HepG2 (cell line): ENCODE measurements at places on chromosomes 6 and 20. TPM values are rescaled to one million over a fixed set of nuclear protein-coding genes. Genes with fewer than 3 reads are reported as not detected.

The GNMT gene
- 7.0 and 7.3 TPM in 2 replicates for total RNA-seq

The MUC22 gene
- not detected in 2 replicates for total RNA-seq

The RAMACL gene
- 0.09 TPM in 1 of 2 replicates, not detected in the other for total RNA-seq

GRCh38 chr6:142728910-142729481, 216.0 kb downstream of the HIVEP2 start:
- no peak for DNase-seq

GRCh38 chr6:149823013-149823412, 41.1 kb downstream of the LRP11 start:
- no peak for DNase-seq

The NPEPL1 gene
- 0.60 and 4.1 TPM in 2 replicates for total RNA-seq

DNA sequence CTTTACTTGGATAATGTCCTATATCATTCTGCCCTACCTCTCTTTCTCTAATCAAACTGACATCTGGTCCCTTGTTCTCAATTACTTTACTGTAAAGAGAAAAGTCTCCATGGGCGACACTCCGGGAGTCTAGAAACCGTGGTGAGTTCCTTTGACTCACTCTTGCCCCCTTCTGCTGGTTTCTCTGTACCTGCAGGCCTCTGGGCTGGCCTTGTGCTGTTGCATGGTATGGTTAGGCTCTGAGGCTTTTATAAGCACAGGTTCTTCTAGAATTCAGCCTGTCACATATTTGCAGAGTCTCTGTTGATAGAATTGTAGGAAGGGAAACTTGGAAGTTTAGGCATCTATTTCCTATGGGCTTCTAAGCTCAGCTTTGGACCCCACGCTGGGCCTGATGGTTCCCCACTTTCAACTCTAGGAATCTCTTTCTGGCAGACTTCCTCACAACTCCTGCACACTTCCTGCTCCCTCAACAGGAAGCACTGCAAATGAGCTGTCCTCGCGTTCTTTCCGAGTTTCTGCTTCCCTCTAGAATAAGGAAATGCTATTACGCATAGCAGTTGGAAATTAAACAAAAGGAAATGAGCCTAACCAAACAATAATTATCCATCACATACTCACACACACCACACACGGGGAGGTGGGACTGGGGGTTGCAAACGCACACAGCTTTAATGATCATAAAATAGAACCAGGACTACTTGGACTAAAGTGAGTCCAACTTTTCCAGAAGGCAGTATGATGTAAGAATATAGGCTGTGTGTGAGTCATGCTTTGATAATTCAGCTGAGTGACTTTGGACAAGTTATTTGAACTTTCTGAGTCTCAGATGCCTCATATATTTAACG, 683.3 kb downstream of the QKI start:
- no peak for DNase-seq

The OR2B6 gene
- not detected in 2 replicates for total RNA-seq
